ENCODE measurements at places on chromosomes 11 and 22.

- DNase-seq = peak; percentile 80
These were observed at the start of gene CCND1 for GRCh38 chr11:69640995-69641581. Gene CCND1, plus strand, starts transcription at chr11:69641156. Its CDS starts 158 bp downstream, at chr11:69641314.

GRCh38 chr11:70610566-70611565 lies 212.5 kb downstream of the CTTN start:
- DNase-seq = peak; percentile 29

GRCh38 chr22:20254975-20255946 lies 12.9 kb downstream of the RTN4R start:
- DNase-seq = no peak

- no peak for DNase-seq
These were observed 9.7 kb downstream of the TMEM45B start for GRCh38 chr11:129825380-129825779.

- DNase-seq = no peak
These were observed 29.5 kb upstream of the PTH start for GRCh38 chr11:13525257-13525656.
